ENCODE measurements at places on chromosomes 2 and 18. TPM values are rescaled to one million over a fixed set of nuclear protein-coding genes. Genes with fewer than 3 reads are reported as not detected.

DNA sequence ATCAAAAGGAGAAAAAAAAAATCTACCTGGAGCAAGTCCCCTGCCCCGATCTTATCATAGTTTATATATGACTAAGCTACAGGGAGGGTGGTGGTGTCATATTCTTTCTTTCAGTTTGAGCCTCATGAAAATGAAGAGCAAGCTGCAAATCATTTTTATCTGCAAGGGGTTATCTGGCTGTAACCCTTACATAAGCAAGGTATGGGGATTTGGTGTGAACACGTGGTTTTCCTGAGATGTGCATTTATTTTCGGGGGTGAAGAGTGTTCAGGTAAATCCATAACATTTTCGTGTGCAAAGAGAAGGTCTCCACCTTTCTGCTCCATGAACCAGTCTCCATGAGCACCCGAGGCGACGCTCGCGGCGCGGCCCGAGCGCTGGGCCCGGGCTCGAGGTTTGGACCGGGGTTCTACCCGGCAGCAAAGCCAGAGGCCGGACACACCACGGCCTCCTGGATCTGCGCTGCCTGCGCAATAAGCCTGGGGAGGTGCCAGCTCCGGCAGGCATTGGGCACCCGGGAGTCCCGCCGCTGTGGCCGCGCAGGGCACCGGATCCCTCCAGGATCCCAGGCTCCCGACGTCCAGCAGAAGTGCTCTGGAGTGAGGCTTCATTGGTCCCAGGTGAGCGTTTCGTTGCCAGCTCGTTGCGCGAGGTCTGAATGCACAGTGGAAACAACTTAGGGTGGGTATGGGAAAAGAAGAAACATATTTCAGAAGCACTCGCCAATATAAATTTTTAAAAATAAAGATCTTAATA, 36.1 kb upstream of the GPD2 start:
- peak; percentile 81 for DNase-seq

DNA sequence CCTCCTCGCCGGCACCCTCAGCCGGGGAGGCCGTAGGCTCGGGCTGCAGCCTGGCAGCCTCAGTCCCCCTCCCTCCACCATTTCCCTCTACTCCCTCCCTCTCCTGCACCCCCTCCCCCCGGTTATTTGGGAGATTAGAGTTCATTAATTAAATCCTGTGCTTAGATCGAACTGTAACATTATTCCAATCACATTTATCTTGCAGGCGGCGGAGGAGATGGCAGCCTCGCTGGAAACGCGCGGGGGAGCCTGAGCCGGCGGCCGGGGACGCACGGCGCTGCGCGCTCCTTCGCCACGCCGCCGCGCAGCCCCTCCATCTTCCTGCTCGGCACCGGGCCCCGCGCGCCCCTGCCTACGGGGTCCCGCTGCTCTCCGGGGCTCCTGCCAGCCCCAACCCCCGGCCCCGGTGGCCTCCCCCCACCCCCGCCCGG, at the start of gene ST8SIA3:
ST8SIA3 (plus strand) TSS at position 287 of the 431 bp plus-strand sequence. CDS start 290 bp downstream, outside the sequence.
- no peak for DNase-seq

GRCh38 chr2:235689427-235689853, 195.6 kb downstream of the AGAP1 start:
- no peak for DNase-seq

- DNase-seq, result no peak
Measured at GRCh38 chr2:147275943-147276342, 568.9 kb upstream of the ACVR2A start.

DNA sequence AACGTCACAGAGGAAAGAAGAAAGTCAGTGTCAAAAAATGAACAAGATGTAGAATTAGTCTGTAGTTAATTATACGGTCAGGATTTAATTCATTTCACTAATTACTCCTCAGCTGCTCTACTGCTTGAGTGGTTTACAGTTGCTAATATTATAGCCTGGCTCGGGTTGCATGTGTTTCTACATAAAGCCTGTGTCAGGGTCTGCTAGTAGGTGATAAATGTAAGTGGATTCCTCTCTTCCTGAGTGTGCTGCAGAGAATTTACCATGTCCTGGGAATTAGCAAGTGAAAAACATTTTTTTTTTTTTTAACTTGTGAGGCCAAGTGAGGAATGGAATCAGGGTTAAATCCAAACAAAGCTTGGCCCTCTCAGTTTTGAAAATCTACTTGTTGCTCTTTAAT, 622.6 kb downstream of the EPHA4 start:
- no peak for DNase-seq

DNA sequence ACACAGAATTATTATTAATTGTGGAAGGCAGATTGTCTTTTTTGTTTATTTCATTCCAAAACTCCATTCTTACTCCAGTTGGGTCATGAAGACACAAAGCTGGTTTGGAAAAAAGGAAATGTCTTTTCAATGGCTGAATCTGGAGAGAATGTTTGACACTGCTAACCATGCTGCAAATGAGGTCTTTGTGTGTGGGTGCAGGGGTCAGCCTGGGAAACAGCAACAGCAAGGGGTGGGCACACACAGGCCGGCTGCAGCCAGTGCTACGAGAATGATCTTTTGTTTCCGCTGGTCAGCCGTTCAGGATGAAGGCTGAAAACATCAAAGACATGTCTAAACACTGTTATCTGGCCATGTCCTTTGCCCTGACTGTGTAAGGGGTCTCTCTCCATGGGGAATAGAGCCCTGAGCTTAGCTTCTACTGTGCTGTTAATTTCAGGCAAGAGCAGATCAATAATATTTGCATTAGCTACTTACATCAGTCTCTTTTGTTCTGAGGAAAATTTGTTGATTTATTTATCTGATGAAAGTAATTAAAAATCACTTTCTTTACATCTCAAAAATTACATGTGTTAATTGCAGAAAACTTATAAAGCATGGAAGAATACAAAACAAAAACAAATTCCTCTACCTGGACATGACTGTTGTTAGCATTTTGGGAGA, 33.3 kb upstream of the E2F6 start:
- DNase-seq, result no peak

DNA sequence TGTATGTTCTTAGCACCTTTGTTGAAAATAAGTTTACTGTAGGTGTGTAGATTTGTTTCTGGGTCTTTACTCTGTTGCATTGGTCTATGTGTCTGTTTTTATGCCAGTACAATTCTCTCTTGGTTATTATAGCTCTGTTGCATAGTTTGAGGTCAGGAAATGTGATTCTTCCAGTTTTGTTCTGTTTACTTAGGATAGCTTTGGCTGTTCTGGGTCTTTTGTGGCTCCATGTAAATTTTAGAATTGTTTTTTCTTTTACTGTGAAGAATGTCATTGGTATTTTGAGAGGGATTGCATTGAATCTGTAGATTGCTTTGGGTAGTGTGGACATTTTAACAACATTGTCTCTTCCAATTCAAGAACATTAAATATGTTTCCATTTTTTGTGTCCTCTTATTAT, 69.1 kb downstream of the ANKRD62 start:
- DNase-seq, result no peak

DNA sequence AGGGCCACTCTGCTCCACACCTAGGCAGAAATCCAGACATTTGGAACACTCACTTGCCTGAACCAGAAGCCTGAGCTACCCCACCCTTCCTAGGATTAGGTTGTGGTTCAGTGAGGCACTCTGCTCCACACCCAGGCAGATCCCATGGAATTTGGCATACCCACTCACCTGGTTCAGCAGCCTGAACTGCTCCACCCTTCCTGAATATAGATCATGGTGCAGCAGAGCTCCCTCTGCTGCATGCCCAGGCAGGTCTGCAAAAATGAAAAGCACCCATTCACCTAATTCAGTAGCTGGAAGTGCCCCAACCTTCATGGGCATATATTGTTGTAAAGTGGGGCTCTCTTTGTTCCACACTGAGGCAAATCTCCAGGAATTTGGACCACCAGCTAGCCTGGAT, 185.1 kb upstream of the CNTNAP5 start:
- no peak for DNase-seq

DNA sequence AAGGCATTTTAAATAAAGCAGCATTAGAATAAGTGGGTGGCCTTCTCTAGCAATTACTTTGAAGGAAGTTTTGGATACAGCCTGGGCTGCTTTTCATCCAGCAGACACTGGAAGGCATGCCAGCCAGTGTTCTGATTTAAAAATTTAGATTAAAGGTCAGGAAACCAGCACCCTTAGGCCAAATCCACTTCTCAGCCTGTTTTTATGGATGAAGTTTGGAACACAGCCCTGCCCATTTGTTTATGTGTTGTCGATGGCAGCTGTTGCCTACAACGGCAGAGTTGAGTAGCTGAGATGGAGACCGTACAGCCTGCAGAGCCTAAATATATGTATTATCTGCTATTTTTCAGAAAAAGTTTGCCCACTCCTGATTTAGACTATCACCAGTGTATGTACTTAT, 313.6 kb upstream of the ACVR2A start:
- peak; percentile 29 for DNase-seq

DNA sequence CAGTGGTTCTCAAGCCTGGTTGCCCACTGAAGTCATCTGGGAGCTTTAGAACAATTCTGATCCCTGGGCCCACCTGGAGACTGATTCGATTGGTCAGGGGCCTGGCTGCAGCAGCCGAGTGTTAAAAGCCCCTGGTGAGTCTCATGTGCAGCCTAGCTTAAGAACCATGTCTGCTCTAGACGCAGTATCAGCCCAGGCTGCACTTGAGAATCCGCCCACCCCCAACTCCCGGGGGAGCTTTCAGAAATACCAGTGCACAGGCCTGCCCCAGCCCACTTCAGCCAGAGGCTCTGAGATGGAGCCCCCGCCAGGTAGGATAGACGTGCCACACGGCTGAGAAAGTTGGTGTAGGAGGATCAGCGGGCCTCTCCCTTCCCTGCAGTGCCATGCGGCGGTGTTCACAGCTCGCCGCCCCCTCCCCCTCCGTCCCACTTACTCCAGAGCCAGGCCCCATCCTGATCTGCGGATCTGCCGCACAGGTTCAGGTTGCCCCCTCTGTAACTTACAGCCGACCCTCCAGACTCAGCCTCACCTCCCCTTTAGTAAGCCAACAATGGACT, 209.0 kb upstream of the RAB12 start:
- DNase-seq, result no peak

DNA sequence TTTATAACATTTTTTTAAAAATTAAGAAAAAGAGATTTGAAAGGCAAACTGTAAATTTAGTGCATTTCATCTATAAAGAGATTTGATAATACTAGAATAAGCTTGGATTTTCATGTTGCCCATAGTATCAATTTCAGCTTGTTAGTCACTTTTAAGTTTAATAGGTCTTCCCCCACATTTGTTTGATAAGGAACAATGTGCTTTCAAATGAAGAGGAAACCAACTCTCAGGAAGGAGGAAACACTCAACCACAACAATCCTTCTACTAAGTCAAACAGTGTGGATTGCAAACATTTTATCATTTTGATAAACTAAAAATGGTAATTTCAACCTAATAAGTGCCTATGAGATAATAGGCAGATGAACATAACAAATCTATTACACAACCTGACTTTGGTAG, 397.1 kb upstream of the CDH20 start:
- no peak for DNase-seq

- DNase-seq, result no peak
Measured at GRCh38 chr2:120930864-120931263, 195.2 kb downstream of the GLI2 start.

DNA sequence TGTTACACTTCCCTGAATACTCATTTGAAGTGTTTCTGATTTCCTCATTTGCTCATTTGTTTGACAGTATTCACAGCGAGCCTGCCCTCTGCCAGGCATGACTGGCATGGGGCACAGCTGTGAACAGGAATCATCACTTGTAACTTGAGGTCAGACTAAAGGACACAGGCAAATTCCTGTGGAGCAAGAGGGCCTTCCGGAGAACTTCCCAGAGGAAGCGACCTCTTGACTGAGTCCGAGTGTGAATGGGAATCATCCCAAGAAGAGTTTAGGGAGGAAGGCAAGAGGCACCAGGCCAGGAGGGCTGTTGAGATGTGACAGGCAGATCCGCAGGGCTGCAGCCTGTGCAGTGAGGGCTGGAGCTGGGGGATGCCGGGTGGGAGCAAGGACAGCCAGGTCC, 45.4 kb downstream of the LIMS1 start:
- DNase-seq, result no peak

- DNase-seq, result no peak
Measured at GRCh38 chr2:36484454-36484853, 113.5 kb downstream of the FEZ2 start.

- DNase-seq, result no peak
Measured at GRCh38 chr18:65901522-65901921, 150.7 kb downstream of the CDH7 start.

DNA sequence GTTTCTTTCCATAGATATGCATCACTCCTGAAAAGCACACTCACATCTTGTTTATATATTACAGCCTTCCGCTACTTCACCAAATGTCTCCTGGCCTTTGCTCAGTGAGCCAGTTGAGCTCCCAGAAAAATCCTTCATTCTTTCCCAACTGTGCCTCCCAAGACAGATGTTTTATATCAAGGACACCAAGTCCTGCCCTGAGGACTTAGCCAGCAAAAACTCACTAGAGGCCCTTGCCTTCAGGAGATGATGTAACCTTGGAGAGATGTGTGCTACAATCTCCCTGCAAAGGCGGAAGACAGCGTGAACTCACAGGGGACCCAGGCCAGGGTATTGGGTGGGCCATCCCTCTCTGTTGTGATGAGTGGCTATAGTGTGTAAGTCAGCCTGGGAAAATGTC, 86.1 kb upstream of the CTAGE1 start:
- peak; percentile 67 for DNase-seq

GRCh38 chr2:64380853-64381527, 73.0 kb upstream of the LGALSL start:
- DNase-seq, result no peak

GRCh38 chr2:210844016-210844415, 287.6 kb downstream of the CPS1 start:
- no peak for DNase-seq

- DNase-seq, result no peak
Measured at GRCh38 chr2:147683380-147683779, 161.4 kb upstream of the ACVR2A start.

DNA sequence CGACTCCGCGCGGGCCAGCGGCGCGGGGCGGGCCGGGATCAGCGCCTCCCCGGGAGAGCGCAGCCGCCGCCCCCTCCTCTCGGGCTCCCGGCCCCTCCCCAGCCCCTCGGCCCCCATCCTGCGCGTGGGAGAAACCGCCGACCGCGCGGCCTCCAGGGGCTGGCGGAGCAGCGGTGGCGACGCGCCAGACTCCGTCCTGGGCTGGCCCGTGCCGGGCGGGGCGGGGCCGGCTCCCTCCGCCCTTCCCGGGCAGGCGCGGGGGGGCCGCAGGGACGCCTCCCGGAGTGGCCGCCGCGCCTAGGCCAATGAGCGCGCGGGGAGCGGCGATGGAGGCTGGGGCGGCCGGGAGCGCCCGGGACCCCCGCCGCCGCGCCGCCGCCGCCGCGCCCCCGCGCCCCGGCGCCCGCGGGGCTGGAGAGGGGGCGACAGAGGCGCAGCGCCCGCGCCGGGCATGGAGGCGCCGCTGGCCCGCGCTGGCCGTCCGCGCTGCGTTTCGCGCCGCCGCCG, 49.1 kb downstream of the KCNIP3 start:
- DNase-seq, result peak; percentile 69

- no peak for DNase-seq
Measured at GRCh38 chr2:116467243-116467642, 1347.2 kb upstream of the DDX18 start.

GRCh38 chr2:240645801-240646175, 20.5 kb downstream of the GPR35 start:
- DNase-seq, result no peak

Gene CPLX4
- not detected for total RNA-seq

Gene RAD51AP2
- total RNA-seq, result not detected

Gene SERPINB12
- not detected for total RNA-seq

Gene TTN
- 2.6 TPM for total RNA-seq

Gene NCKAP5
- 5.5 TPM for total RNA-seq

Gene TCF23
- not detected for total RNA-seq

Gene HTR2B
- 32.1 TPM for total RNA-seq

All from stomach (tissue), 19 donors.